ENCODE measurements at places on chromosomes 7 and 10. TPM values are rescaled to one million over a fixed set of nuclear protein-coding genes. Genes with fewer than 3 reads are reported as not detected.

NUTM2A gene
- 1.9 TPM for total RNA-seq

PODXL gene
- total RNA-seq = 42.2 TPM

AMZ1 gene
- total RNA-seq = 0.11 TPM

ZNF138 gene
- total RNA-seq = 53.9 TPM

SCIN gene
- total RNA-seq = 3.4 TPM

WDR91 gene
- 19.0 TPM for total RNA-seq

PLXDC2 gene
- total RNA-seq = 65.8 TPM

CELF2 gene
- 84.2 TPM for total RNA-seq

LYZL2 gene
- total RNA-seq = not detected

HOXA11 gene
- not detected for total RNA-seq

CLDN3 gene
- 6.0 TPM for total RNA-seq

COL26A1 gene
- 6.9 TPM for total RNA-seq

ZNHIT1 gene
- total RNA-seq = 52.2 TPM

TMEM273 gene
- 11.9 TPM for total RNA-seq

CPN1 gene
- not detected for total RNA-seq

VIPR2 gene
- total RNA-seq = 13.5 TPM

PNLIP gene
- not detected for total RNA-seq

TAS2R4 gene
- 5.6 TPM for total RNA-seq

ASZ1 gene
- total RNA-seq = not detected

PIK3CG gene
- 3.4 TPM for total RNA-seq
